Dorsolateral prefrontal cortex (tissue), 122 donors: ENCODE measurements at places on chromosomes 1 and 21. TPM values are rescaled to one million over a fixed set of nuclear protein-coding genes. Genes with fewer than 3 reads are reported as not detected.

The HENMT1 gene
- total RNA-seq = 13.6 TPM

The ZBTB48 gene
- 38.1 TPM for total RNA-seq

The TDRD10 gene
- total RNA-seq = 3.8 TPM

The IL23R gene
- total RNA-seq = not detected

The NDUFS2 gene
- total RNA-seq = 155 TPM

The LCE1C gene
- not detected for total RNA-seq

The EPHA2 gene
- total RNA-seq = 3.7 TPM

The RHCE gene
- 5.0 TPM for total RNA-seq

The DYRK3 gene
- total RNA-seq = 4.5 TPM

The OLIG2 gene
- total RNA-seq = 58.8 TPM

The AGRN gene
- 111 TPM for total RNA-seq

The OR10Z1 gene
- not detected for total RNA-seq

The ARTN gene
- total RNA-seq = 2.2 TPM

The CLDN17 gene
- not detected for total RNA-seq

The TSSK3 gene
- total RNA-seq = 4.9 TPM
